MG63 (cell line): ENCODE measurements at places on chromosomes 7 and 10. TPM values are rescaled to one million over a fixed set of nuclear protein-coding genes. Genes with fewer than 3 reads are reported as not detected.

The SAMD9 gene
- 3.8 and 14.6 TPM in 2 replicates for total RNA-seq

The PPP1R9A gene
- total RNA-seq = 1.7 and 3.1 TPM in 2 replicates

The EVX1 gene
- total RNA-seq = not detected in 2 replicates

The ADCY1 gene
- total RNA-seq = 0.66 and 3.9 TPM in 2 replicates
